ENCODE measurements at places on chromosomes 1 and 21.

DNA sequence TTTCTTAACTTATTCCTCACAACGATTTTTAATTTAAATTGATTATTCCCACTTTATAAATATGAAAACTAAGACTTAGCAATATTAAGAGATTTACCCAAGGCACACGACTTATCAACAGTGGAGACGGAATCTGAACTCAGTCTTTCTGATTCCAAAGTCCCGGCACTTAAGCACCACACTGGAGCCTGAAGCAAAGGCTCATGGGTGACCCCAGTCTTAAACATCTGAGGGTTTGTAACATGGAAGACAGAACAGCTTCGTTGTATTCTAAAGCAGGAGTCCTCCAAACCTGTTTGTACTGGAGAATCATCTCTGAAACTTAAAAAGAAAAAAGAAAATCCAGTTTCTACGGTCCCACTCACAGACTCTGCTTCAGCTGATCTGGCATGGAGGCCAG is 519.5 kb downstream of the SMYD3 start:
- no peak for DNase-seq

- DNase-seq = no peak
Observed at GRCh38 chr1:21861602-21862429, 49.8 kb downstream of the LDLRAD2 start.

GRCh38 chr1:110927484-110928075 is 36.1 kb downstream of the LRIF1 start:
- no peak for DNase-seq

DNA sequence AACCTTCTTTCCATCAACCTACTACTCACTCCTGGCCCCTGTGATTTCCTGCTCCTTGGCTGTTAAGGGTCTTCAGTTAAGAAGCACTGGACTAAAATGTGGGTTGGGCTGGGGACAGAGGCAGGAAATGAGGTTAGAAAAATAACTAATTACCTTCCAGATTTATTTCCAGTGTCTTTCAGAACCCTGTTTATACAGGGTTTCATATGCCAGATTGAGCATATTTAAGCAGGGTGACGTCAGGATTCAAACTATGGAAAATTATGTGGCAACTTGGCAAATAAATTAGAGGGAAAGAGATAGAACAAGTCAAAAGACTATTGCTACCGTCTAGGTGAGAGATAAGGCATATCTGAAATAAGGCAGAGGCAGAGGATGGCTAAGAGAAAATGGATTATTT is 11.7 kb upstream of the MCOLN3 start:
- no peak for DNase-seq

- DNase-seq = no peak
Observed at GRCh38 chr1:167441222-167441621, 77.1 kb downstream of the CD247 start.

DNA sequence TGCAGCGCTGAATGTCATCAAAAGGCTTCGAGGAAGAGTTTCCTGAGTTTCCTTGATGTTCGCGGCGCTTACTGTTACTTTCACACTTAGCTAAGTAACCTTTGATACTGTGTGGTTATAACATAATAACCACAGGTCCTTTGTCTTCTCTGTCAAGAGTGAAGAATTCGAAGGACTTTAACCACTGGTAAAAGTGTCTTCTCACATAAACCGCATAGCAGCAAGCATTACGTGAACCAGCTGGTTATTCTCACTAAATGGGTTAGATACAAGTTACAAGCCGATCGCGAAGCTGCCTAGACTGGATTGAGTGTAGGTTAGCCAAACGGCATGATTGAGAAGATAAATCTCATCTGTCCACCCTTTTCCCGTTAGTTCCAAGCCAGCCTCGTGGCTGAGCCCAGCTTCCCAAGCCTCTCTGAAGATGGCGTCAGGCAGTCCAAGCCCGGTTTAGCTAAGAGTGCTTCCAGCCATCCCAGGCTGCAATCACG is 18.3 kb upstream of the IFNGR2 start:
- DNase-seq = no peak

GRCh38 chr1:167620002-167620401 is 10.0 kb upstream of the RCSD1 start:
- no peak for DNase-seq

GRCh38 chr1:85577419-85578320 is 2.9 kb upstream of the CCN1 start:
- DNase-seq = no peak

DNA sequence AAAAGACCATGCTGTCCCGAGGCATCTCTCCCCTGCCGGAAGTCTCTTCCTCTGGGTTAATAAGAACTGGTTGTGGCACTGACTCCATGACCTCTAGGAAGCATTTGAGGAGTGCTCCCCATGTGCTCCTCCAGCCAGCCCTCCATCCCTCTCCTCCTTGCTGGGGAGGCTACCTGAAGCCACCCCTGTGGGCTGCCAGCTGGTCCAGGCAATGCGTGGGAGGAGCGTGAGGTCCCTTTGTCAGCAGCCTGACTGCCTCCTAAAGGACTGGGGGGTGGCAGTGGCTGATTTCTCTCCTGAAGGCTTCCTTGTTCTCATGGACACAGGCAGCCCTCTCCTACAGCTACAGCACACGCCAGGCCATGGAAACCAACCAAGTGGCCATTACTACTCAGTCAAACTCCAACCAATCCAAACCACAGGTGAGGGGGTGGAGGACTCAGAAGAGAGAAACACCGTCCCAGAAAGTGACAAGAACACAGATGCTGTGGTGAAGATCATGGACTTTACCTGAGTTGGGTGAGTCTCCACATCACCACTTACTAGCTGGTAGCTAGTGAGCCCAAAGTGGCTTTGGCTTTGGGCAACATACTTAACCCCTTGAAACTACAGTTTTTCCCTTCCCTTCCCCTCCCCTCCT is 35.2 kb downstream of the NENF start:
- DNase-seq = no peak

DNA sequence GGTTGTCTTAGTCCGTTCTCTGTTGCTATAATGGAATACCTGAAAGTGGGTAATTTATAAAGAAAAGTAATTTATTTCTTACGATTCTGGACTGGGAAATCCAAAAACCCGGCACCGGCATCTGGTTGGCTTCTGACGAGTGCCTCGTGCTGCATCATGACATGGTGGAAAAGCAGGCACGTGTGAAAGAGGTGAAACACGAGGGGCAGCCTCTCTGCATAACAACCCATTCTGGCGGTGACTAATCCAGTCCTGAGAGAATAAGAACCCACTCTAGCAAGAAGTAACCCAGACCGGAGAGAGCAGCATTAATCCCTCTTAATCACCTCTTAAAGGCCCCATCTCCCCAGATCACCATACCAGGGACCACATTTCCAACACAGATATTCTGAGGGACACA is 2.7 kb upstream of the EDEM3 start:
- no peak for DNase-seq

- no peak for DNase-seq
Observed at GRCh38 chr1:200869753-200870391, 2.9 kb upstream of the GPR25 start.

- no peak for DNase-seq
Observed at GRCh38 chr1:200165493-200166220, 138.1 kb downstream of the NR5A2 start.

DNA sequence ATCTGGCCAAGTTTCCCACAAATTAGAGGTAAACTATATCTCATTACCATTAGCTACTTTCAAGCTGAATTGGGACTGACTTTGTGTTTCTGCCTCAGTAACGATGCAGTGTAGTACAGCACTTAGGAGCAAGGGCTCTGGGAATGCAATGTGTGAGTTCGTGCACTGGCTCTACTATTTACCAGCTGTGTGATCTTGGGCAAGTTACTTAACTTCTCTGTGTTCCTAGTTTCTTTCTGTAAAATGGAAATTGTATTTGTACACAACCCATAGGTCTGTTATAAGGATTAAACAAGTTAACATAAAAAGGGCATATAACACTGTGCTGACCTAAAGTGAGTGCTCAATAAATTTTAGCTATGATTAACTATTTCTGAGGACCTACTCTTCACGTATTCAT is 65.0 kb upstream of the CSF1 start:
- no peak for DNase-seq

DNA sequence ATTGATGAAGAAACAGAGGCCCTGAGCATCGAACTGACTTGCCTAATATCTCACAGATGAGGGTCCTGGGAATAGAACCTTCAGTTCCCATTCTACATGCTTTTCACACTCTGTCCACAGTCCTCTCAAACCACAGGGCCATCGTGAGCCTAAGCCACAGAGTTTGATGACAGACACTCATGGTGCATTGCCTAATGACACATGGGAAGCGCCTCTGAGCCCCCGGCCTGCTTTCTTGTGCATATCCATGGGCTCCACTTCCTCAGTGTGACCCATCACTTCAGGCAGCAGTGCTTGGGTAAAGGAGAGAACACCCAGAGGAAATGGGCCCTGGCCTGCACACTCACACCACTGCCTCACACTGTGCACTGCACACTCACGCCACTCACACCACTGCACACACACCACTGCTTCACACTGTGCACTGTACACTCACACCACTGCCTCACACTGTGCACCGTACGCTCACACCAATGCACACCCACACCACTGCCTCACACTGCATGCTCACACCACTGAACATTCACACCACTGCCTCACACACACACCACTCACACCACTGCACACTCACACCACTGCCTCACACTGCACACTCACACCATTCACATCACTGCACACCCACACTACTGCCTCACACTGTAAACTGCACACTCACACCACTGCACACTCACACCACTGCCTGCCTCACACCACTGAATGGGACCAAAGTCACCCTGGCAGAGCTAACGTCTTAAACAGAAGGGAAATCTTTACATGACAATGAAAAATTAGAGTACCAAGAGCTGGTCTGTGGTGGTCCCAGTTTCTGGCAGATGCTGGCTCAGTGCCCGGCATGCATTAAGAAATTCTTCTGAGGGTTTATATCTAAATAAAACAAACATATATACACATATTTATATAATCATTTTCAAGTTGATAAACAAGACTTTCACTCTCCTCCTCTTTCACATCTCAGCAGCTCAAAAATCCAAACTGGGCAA is 53.0 kb downstream of the KANK4 start:
- DNase-seq = peak; percentile 16

GRCh38 chr1:59408608-59409240 is 111.8 kb downstream of the FGGY start:
- no peak for DNase-seq

- DNase-seq = no peak
Observed at GRCh38 chr1:243792891-243793290, 57.2 kb downstream of the AKT3 start.

DNA sequence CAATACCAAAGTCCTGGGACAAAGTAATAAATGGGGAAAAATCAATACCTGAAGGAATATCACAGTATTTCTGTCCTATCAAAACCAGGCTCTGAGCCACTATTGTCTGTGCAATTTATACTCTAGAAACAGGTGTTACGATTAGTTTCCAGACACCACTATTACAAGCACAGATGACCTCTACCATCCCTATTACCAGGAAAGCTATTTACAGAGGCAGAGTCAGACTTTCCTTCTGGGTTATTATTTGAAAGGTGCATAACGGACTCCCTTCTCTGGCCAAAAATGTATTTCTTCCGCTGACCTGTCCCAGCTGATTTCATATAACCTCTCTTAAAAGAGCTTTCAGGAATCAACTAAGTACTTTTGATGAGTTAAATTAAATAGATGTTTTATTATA is 154.6 kb upstream of the LRRC7 start:
- DNase-seq = no peak

GRCh38 chr1:156513185-156513584 is 12.6 kb upstream of the MEF2D start:
- no peak for DNase-seq

DNA sequence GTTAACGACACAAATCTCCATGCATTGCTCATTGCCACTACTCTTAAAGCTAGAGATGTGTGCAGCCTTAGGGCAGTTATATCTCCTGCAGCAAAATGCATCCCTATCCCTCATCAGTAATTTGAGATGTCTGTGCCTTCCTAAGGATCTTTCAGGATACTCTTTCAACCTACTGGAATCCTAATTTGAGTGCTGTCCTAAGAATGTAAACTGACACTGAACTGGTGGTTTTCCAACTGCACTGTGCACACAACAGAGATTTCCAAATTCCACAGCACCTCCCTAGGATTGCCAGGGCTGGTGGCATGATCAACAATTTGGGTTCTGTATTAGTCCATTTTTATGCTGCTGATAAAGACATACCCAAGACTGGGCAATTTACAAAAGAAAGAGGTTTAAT is 193.9 kb downstream of the LTN1 start:
- DNase-seq = no peak

GRCh38 chr1:220300442-220301121 is 28.3 kb upstream of the RAB3GAP2 start:
- DNase-seq = no peak

DNA sequence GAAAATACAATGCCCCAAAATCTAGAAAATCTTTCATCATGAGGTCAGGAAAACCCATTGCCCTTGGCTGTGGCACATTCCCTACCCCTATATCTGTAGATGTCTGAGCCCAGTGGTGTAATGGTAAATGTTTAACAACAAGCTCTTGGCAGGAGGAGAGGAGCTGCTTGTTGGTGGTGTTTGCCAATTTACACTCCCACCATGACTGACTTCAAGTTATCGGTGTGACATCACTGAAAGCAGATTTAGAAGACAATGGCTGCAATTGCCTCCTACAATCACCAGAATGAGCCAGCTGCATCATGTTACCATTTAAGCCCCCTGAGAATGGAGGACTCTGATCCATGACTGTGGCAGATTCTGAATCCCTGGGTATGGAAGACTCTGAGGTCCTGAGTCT is 70.9 kb downstream of the SDC3 start:
- no peak for DNase-seq

DNA sequence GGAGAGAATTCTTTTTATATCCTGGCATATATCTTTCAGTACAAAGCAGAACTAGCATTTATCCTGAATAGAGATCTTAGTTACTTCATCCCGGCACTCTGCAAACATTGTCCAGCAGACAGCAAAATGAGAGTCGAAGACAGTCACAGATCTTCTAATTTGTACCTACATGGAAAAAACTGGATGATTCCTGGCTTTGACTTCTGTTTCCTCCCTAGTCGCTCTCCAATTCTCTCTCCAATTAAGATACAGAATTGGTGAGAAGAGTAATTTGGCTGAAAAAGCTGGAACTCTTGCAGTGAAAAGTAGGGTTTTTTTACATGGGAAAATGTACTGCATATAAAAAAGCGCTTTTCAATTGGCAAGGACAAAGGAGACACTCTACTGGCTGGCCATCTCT is 151.1 kb upstream of the C8B start:
- DNase-seq = no peak

GRCh38 chr1:84539972-84540371 is 33.6 kb upstream of the GNG5 start:
- no peak for DNase-seq

GRCh38 chr1:1527092-1527816 is 13.2 kb downstream of the TMEM240 start:
- no peak for DNase-seq

GRCh38 chr1:175154629-175155472 is 37.7 kb downstream of the KIAA0040 start:
- peak; percentile 63 for DNase-seq

DNA sequence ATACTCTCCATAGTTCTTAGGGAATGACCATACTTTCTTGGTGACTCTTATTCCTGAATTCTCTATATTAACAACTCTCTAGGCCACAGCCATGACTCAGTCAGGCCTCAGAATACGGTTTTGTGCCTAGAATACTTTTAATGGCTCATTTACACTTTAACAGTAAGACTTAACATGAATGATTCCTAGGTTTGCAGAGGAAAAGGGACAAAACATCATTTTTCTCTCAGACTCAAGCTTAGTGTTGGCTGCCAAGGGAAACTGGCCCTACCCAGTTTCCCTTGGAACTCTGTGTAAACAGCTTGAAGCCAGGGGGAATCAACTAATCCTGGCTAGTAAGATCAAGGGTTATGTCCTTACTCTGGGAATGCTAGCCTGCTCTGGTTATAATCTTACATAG is 164.9 kb upstream of the PKN2 start:
- no peak for DNase-seq

GRCh38 chr1:36922593-36923426 is 111.5 kb downstream of the GRIK3 start:
- DNase-seq = no peak

All from Kasumi-1 (cell line).